ENCODE measurements at places on chromosomes 4 and X.

- DNase-seq, result no peak
These were observed 356.7 kb downstream of the STIM2 start for GRCh38 chr4:27217261-27217769.

DNA sequence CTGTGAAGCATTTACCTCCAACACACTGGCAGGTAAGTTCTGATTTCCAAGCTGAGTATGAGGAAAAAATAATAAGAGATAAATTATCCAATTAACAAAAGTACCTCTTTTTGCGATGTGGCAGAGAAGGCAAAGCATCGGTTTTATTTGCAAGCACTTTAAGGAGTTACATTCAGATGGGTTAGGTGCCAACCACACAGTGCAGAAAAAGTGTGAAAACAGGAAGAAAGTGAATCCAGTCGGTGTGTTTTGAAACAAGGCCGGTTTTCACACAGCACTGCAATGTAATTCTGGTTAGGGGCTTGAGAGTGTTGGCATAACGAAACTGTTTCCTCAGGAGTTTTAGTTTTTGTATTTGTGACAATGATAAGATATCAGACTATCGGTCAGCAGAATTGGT lies 130.8 kb upstream of the PDLIM3 start:
- DNase-seq, result no peak

DNA sequence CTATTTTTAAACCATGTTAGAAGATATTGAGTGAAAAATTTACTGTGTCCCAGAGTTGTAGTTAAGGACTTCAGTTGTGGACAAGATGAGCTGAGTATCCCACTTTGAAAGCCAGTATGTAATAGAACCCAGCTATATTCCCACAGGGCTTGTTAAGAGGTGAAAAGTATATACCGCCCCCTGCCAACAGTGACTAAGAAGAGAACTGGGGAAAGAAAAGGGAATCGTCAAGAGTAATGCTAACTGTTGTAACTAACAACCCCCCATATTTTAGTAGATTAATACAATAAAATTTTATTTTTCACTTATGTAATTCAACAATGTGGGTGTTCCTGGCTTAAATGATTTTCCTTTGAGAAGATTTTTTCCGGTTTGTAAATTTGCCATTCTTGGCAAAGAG lies 250.4 kb upstream of the GIMD1 start:
- no peak for DNase-seq

- no peak for DNase-seq
These were observed 2761.5 kb downstream of the ARAP2 start for GRCh38 chr4:33482773-33483172.

- DNase-seq, result no peak
These were observed 169.2 kb downstream of the AFAP1 start for GRCh38 chr4:7770224-7771050.

- DNase-seq, result no peak
These were observed 1.1 kb downstream of the RNF150 start for GRCh38 chr4:141132072-141132708.

- DNase-seq, result no peak
These were observed 370.3 kb upstream of the SMIM31 start for GRCh38 chr4:164383358-164384220.

GRCh38 chr4:9969526-9970398 lies 51.5 kb downstream of the SLC2A9 start:
- DNase-seq, result no peak

GRCh38 chrX:102950908-102951866 lies 14.1 kb downstream of the RAB40AL start:
- peak; percentile 0 for DNase-seq

GRCh38 chr4:114997576-114998247 lies 115.7 kb downstream of the NDST4 start:
- no peak for DNase-seq

DNA sequence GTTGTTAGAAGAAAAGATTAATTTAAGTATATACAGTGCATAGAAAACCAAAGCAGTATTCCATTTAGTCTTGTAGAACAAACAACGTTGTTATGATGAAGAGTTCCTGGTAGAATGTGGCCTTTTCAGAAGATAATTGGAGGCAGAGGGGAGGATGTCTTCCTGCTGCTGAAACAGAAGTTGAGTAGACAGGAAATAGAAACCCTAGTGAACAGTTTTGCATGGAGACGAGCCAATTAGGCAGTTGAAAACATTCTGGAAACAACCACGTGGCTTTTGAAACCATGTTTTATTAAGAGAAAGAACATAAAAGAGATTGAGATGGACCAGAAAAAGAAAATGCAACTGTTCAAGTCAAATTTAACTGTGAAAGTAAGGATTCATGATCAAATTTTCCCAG lies 325.2 kb downstream of the CAMK2D start:
- DNase-seq, result no peak

DNA sequence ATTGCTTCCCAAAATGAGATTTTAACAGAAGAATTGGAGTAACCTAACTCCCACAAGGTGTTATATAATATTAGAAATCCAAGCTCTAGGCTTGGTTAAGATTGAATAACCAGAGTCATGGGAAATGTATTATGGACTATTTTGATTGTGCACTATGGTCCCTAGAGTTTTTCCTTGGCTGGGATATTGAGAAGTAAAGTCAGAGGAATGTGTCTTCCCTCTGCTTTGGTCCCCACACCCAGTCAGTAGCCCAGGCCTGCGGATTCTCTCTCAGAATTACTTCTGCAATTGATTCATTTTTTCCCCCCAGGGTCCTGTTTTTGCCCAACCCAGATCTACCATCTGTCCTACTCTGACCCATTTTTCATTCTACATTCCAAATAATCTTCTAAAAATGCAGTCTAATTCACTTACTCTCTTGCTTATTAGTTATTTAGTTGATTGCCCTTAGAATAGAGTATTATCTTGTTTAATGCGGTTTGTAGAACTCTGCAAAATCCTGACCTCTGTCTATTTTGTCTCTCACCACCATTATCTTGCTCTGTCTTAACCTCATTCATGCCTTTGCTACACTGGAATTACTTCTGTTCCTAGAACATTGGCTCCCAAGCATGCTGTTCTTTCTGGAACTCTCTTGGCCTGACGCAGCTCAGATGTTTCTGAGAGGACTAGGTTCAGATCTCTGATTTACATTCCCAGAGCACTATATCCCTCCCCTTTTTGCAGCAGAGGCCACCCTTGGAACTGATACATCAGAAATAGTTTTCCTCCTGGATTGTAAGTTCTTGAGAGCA lies 23.6 kb downstream of the GUCY1A1 start:
- DNase-seq, result no peak

- no peak for DNase-seq
These were observed 115.5 kb upstream of the ACSL4 start for GRCh38 chrX:109848461-109849050.

DNA sequence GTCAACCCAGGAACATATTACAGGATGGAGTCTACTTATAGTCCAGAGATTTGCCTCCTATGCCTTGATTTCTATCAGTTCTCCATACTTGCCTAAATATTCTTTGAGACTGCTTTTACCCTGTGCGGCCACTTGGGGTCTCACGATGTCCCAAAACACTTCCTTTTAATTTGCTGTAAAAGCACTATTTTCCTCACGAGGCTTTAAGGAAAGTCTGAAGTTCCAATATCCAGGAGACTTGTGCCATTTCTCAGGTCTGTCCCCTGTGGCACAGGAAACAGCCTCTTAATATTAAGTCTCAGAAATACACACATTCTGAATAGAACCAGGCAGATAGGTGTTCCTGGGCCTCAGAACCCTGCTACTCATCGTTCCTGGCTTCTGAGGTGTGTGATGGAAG lies 142.9 kb downstream of the TMEM164 start:
- no peak for DNase-seq

- no peak for DNase-seq
These were observed 15.7 kb downstream of the HELT start for GRCh38 chr4:185033950-185034349.

- DNase-seq, result no peak
These were observed 61.2 kb downstream of the CDS1 start for GRCh38 chr4:84644087-84644486.

DNA sequence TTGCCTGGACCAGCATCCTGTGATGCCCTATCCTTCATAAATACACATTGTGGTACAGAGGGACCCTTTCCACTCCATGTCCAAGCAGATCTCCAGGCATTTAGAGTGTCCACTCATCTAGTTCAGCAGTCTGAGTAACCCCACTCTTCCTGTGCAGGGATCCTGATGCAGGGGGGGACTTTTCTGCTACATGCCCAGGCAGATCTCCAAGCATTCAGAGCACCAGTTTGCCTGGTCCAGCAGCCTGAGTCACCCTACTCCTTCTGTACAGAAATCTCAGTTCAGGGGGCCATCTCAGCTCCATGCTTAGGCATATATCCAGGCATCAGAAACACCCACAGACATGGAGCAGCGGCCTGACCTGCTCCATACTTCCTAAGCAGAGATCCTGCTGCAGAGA lies 1089.8 kb downstream of the FAT4 start:
- DNase-seq, result no peak

DNA sequence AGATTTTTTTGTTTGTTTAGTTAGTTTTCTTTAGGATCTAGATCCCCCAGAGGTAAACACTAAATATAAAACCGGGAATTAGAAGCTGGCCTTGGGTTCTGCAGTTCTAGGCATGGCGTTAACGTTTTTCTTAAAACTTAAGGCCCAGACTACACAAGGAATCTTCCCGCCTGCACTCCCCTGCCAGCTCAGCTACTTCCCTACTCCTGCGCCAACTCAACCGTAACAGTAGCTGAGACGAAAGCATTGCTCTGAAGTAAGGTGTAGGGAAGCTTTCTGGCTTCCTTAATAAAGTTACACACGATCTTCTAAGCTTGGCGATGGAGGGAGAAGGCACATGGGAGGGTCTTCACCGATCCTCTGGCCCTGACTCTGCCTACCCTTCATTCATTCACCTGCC lies 37.1 kb downstream of the CPE start:
- no peak for DNase-seq

GRCh38 chrX:43349363-43349762 lies 306.7 kb upstream of the MAOA start:
- no peak for DNase-seq

- DNase-seq, result no peak
These were observed 169.6 kb downstream of the RAPGEF2 start for GRCh38 chr4:159272273-159273140.

GRCh38 chr4:150242820-150243458 lies 164.7 kb downstream of the DCLK2 start:
- no peak for DNase-seq

- no peak for DNase-seq
These were observed 75.6 kb upstream of the FAM9C start for GRCh38 chrX:13120017-13120416.

DNA sequence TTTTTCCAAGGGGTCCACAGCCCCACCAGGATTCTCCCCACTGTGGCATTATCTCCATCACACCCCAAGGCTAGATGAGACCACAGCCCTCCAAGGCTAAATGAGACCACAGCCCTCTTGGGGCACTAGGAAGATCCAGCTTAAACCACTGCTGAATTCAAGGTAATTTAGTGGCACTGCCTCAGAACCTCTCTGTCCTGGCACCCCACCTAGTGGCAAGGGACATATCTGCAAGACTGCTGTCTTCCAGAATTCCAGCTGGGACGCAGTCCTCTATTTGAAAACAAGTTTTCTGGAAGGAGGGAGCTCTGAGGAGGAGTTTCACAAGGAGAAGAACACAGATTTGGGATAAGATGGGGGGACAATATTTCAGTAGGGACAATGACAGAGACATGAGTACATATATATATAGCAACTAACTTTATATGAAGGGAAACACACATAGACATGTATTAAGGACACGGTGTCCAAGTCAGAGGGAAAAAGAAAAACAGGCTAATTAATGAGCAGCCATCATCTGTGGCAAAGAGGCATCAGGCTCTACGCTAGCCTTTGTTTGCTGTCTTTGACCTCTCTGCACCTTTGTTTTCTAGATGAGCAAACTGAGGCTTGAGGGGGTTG lies 9.3 kb downstream of the CETN2 start:
- DNase-seq, result no peak

DNA sequence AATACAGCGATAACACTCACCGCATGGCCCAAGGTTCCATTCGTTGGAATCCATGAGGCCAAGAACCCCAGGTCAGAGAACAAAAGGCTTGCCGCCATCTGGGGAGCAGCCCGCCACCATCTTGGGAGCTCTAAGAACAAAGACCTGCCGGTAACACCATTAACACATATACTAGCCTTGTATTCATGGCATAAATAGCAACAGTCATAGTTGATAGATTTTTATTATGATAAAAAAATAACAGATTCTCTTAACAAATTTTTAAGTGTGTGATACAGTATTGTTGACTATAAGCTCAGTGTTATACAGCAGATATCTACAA lies 309.4 kb downstream of the GLUD2 start:
- DNase-seq, result no peak

- no peak for DNase-seq
These were observed 1.2 kb downstream of the MAGIX start for GRCh38 chrX:49163555-49164419.

- DNase-seq, result no peak
These were observed 13.4 kb downstream of the CCDC158 start for GRCh38 chr4:76407440-76408119.

DNA sequence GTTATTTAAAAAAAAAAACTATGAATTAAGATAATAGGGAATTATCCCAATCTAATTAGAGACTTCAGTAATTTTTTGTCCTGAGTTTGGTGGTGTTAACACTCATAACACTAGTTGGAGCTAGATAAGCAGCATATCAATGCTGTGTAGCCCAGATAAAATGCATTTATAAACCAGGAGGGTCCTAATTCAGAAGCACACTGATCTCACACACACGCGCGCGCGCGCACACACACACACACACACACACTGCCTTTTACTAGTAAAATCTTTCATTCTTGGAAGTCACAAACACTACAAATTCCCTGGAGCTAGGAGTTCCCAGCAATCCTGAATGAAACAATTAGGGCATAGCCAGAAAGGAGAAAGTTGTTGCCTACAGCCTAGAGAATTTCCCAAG lies 3.2 kb downstream of the UNC5C start:
- DNase-seq, result no peak

DNA sequence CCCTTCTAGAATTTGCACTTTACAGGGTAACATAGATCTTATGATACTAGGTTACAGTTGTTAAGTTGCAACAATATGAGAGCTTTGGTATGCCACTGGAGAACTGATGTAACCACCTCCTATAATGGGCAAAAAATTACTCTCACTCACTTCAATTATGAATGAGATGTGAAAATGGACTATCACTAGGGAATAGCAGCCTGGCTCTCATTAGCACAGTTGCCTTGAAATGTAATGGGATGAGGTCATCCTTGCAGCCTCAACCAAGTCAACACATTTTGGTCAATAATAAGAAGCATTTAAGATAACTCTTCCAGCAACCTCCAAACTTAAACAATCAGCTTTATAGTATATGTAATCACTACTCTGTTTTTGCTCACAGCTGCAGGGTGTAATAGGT lies 69.4 kb downstream of the TBC1D9 start:
- no peak for DNase-seq
